Skeletal muscle tissue (tissue), 5 donors: ENCODE measurements at places on chromosomes 12 and 14. TPM values are rescaled to one million over a fixed set of nuclear protein-coding genes. Genes with fewer than 3 reads are reported as not detected.

The DENND5B gene
- total RNA-seq, result 29.2 TPM

The ADAM21 gene
- not detected for total RNA-seq

The PRR4 gene
- total RNA-seq, result 2.6 TPM

The CS gene
- total RNA-seq, result 137 TPM

The HSPB8 gene
- total RNA-seq, result 94.5 TPM

The SMCO3 gene
- 0.52 TPM for total RNA-seq

The SSTR1 gene
- under 0.01 TPM for total RNA-seq

The SLC10A1 gene
- not detected for total RNA-seq

The SPX gene
- 7.8 TPM for total RNA-seq

The ANKS1B gene
- 10.4 TPM for total RNA-seq

The OS9 gene
- 148 TPM for total RNA-seq

The OVCH1 gene
- under 0.01 TPM for total RNA-seq

The GPRC5D gene
- total RNA-seq, result not detected

The ANO4 gene
- total RNA-seq, result 0.52 TPM

The NFE2 gene
- total RNA-seq, result 5.2 TPM

The OASL gene
- total RNA-seq, result not detected

The SLC25A47 gene
- 0.52 TPM for total RNA-seq

The VDR gene
- 0.52 TPM for total RNA-seq

The KRT75 gene
- not detected for total RNA-seq

The EFS gene
- 17.2 TPM for total RNA-seq

The RNASE2 gene
- total RNA-seq, result not detected

The MAP3K12 gene
- total RNA-seq, result 4.7 TPM
